ENCODE measurements at places on chromosomes 5 and 9.

GRCh38 chr5:89211836-89212235 is 328.9 kb upstream of the MEF2C start:
- DNase-seq = no peak

GRCh38 chr9:89874351-89875321 is 269.8 kb downstream of the GADD45G start:
- no peak for DNase-seq

DNA sequence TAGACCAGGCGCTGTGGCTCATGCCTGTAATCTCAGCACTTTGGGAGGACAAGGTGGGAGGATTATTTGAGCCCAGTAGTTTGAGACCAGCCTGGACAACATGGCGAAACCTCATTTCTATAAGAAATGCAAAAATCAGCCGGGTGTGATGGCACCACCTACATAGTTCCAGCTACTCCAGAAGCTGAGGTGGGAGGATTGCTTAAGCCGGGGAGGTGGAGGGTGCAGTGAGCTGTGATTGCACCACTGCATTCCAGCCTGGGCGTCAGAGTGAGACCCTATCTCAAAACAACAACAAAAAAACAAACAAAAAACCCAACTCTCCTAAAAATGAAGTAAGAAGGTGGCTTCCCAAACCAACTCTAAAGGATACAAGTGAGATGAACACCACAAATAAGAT is 23.0 kb downstream of the IARS1 start:
- no peak for DNase-seq

GRCh38 chr5:58399951-58400350 is 59.9 kb downstream of the PLK2 start:
- no peak for DNase-seq

DNA sequence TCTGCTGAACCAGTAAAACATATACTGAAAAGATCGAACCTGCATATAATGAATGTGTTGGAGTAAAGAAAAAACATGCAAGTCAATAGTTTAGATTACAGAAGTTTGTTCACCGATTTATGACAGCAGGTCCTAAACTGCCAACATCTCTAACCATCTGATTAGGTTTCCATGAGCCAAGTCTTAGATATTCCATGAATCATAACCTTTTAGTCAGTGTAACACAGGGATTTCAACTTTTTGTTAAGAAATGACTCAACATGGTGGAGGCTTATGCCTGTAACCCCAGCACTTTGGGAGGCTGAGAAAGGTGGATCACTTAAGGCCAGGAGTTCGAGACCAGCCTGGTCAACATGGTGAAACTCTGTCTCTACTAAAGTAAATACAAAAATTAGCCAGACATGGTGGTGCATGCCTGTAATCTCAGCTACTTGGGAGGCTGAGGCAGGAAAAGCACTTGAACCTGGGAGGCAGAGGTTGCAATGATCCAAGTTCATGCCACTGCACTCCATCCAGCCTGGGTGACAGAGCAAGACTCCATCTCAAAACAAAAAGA is 38.7 kb downstream of the APC start:
- no peak for DNase-seq

GRCh38 chr9:20620650-20621470 is 1.4 kb downstream of the MLLT3 start:
- DNase-seq = no peak

DNA sequence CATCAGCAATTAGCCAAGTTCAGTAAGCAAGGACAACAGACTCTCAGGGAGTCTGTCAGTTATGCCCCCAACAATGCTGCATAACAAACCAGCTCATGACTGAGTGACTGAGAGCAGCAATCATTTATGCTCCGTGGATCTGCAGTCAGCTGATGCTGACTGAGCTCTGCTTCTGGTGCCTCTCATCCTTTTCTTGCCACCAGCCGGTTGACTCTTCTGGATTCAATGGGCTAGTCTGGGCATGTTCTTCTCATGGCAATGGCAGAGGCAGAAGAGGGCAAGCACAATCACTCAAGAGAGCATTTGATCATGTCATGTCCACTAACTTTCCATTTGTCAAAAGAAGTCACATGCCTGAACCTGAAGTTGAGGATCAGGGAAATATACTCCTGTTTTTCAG is 157.0 kb upstream of the NTRK2 start:
- DNase-seq = no peak

- DNase-seq = no peak
Observed at GRCh38 chr5:143887903-143888665, 76.1 kb downstream of the HMHB1 start.

- DNase-seq = no peak
Observed at GRCh38 chr5:128850049-128850448, 115.2 kb upstream of the SLC27A6 start.

DNA sequence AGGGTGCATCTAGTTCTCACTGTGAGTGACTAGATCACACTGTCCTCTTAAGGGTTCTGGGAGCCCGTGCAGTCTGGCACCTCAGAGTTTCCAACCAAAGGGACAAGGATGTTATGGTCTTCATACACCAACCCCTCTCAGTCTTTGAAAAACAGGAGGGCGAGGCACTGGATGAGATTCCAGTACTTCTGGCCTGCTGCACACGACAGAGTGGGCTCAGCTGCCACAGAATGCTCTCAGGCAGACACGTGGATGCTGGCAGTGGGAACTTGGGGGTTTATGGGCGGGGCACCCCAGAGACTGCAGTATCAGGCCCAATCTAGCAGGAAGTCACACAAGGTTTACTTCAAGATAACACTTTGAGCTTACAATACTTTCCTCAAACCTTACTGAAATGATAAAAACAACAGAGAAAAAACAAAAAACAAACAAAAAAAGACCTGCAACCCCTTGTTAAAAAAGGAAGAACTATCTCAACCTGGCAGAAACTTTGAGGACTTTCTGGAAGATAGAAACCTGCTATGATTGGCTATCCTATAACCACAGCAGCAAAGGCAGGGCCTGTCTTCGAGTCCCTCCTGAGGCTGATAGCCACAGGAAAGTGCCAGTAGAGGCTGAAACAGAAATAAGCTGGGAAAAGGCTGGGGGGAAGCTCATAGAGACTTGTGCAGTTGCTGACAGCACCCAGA is 28.3 kb upstream of the TGFBR1 start:
- no peak for DNase-seq

GRCh38 chr9:107750741-107751566 is 261.4 kb upstream of the KLF4 start:
- DNase-seq = no peak

GRCh38 chr5:145975361-145976066 is 39.1 kb downstream of the SH3RF2 start:
- DNase-seq = no peak

GRCh38 chr5:150791536-150791935 is 13.0 kb downstream of the SMIM3 start:
- no peak for DNase-seq

DNA sequence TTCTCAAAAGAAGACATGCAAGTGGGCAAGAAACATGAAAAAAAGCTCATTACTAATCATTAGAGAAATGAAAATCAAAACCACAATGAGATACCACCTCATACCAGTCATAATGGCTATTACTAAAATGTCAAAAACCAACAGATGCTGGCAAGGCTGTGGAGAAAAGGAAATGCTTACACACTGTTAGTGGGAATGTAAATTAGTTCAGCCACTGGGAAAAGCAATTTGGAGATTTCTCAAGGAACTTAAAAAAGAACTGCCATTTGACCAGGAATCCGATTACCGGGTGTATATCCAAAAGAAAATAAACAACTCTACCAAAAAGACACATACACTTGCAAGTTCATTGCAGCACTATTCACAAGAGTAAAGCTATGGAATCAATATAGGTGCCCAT is 595.4 kb upstream of the RIOK2 start:
- no peak for DNase-seq

GRCh38 chr9:18601956-18602355 is 128.0 kb downstream of the ADAMTSL1 start:
- no peak for DNase-seq

GRCh38 chr9:36035006-36035405 is 1.7 kb upstream of the RECK start:
- no peak for DNase-seq

GRCh38 chr5:175772747-175773533 is 98.4 kb upstream of the CPLX2 start:
- DNase-seq = no peak

DNA sequence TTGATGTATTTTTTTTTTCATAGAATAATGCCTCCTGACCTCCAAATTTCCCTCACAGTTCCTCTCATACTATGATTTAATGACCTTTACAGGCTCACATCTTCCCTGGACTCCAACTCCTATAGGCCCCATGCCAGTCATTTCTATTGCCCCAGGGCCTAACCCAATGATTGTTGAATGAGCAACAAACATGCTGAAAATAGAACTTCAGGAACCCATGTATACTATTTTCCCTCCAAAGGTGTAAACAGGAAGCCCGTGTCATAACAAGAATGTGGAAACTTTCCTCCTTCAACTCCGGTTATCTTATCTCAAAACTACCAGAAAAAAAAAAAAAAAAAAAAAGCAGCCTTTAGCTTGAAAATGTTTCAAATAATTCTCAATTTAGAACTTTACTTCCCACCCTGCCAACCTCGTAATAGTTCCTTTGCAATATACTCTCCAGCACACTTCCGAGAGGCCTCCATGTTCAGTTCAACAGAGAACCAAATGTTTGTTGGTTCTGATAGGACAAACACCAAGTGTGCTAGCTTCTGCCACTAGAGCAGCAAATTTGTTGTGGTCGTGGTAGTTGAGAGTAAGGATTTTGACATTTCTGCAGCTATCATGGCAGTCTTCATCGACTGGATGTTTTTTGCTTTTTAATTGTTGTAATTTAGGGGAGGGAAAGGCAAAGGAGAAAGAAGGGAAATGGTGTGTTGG is 25.8 kb downstream of the TRPM6 start:
- DNase-seq = no peak

DNA sequence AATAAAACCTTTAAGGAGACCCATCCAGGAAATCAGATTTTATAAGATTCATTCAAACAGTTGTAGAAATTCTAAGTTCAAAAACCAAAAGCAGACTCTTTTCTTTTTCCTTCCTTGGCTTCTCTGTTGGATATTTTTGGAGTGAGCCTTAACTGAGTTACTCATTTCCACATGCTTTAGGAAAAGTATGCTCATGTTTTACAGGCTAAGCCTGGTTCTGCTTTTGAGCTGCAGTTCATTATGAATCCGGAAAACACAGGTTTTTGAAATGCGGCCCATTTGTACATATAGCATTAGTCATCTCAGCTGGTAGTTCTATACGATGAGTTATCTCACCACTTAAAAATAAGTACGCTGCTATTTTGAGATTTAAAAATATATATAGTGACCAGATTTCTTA is 156.6 kb upstream of the DMRT1 start:
- no peak for DNase-seq

GRCh38 chr9:94974154-94974879 is 247.8 kb downstream of the AOPEP start:
- DNase-seq = no peak

- no peak for DNase-seq
Observed at GRCh38 chr5:54514291-54514690, 3.3 kb upstream of the SNX18 start.

GRCh38 chr5:159928122-159928909 is 12.0 kb downstream of the ADRA1B start:
- no peak for DNase-seq

GRCh38 chr5:72472666-72473422 is 34.4 kb downstream of the ZNF366 start:
- no peak for DNase-seq

GRCh38 chr5:13478831-13479465 is 465.5 kb downstream of the DNAH5 start:
- no peak for DNase-seq

- DNase-seq = no peak
Observed at GRCh38 chr9:127202461-127203169, 62.0 kb upstream of the GARNL3 start.

GRCh38 chr9:112558476-112558875 is 71.8 kb downstream of the KIAA1958 start:
- no peak for DNase-seq

DNA sequence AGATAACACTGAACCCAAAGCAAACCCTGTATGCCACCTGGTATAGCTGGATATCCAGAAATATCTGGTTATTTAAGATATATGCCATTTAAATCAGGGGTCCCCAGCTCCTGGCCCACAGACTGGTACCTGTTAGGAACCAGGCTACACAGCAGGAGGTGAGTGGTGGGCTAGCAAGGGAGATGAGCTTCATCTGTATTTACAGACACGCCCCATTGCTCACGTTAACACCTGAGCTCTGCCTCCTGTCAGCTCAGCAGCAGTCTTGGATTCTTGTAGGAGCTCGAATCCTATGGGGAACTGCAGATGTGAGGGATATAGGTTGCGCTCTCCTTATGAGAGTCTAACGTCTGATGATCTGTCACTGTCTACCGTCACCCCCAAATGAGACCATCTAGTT is 646.6 kb downstream of the TLE4 start:
- DNase-seq = no peak

DNA sequence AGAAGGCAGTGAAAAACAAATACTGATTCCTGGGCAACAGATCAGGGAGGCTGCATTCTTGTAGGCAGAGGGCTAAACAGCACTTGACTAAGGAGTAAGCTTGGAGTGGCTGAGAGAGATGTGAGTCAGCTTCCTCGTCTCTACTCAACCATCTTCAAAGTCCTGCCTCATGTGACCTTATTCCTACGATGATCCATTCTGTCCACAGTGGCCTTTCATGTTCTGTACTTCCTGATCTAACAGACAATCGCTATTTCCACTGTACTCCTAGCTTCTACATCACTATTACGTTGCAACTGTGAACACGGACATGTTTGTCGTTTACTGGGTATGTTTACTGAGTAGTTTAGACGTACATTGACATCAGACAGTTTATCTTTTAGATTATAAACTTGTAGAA is 365.4 kb downstream of the ARL15 start:
- DNase-seq = no peak

DNA sequence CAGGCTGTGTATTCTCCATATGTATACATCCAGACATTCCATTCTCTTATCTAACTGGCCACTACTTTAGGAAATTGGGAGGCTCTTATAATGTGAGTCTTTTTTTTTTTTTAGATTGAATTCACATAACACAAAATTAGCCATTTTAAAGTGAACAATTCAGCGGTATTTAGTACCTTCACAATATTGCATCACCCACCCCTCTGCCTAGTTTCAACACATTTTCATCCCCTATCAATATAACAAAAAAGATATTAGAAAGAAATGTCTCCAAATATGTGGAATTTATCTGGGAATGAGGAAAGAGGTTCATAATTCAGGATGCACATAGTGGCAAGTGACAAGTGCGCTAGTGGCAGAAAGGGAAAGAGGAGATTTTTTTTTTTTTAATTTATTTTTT is 228.5 kb downstream of the ICE1 start:
- no peak for DNase-seq

- DNase-seq = no peak
Observed at GRCh38 chr5:140575309-140575708, 10.7 kb downstream of the SLC35A4 start.

DNA sequence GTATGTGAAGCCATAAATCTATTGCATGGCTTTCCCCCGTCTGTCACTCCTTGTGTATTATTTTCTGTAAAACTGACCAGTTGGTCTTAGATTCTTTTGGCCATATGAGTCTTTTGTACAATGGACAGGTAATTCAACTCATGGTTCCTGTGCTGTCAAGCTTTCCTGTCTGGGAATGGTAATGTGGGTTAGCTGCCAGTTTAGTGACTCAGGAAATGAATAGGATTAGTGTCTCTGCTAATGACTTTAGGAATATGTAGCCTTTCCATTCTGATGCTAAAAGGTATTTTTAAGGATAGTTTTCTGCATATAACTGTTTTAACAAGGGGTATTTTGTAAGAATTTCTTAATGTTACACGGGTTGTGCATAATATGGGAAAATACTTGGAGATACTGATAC is 182.7 kb downstream of the PBX3 start:
- DNase-seq = no peak

- no peak for DNase-seq
Observed at GRCh38 chr5:34867660-34868059, 28.7 kb downstream of the TTC23L start.
